ENCODE measurements at places on chromosomes 13 and 19. TPM values are rescaled to one million over a fixed set of nuclear protein-coding genes. Genes with fewer than 3 reads are reported as not detected.

DNA sequence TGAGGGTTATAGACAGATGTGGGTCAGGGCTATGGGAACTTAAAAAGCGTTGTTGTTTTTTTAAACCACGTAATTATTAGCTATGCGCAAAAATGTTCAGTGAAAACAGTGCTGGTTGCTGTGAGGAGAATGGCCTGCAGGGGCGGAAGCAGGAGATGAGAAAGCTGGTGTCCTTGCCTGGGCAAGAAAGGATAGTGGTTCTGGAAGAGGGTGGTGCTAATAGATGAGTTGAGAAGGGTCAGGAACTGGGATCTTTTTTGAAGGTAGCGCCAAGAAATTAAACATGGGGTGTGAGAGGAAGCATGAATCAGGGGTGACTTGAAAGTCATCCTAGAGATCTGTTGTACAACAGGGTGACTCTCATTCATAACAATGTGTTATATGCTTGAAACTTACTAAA is 4.8 kb upstream of the SMG9 start:
- DNase-seq: no peak

GRCh38 chr13:99329477-99329876 is 22.3 kb upstream of the GPR183 start:
- DNase-seq: no peak

Gene SYT3
- 0.52 TPM for total RNA-seq

Gene CARM1
- total RNA-seq: 6.3 TPM

Gene ZNF888
- total RNA-seq: 6.7 TPM

Measured in body of pancreas (tissue), 4 donors.